NCI-H146 (cell line): ENCODE measurements at places on chromosomes 12 and 14.

- DNase-seq = no peak
Observed at GRCh38 chr12:54166567-54167499, 22.0 kb downstream of the SMUG1 start.

GRCh38 chr12:38110026-38110699, 206.4 kb upstream of the ALG10B start:
- DNase-seq = no peak

GRCh38 chr14:66143387-66144112, 342.6 kb upstream of the CCDC196 start:
- no peak for DNase-seq

DNA sequence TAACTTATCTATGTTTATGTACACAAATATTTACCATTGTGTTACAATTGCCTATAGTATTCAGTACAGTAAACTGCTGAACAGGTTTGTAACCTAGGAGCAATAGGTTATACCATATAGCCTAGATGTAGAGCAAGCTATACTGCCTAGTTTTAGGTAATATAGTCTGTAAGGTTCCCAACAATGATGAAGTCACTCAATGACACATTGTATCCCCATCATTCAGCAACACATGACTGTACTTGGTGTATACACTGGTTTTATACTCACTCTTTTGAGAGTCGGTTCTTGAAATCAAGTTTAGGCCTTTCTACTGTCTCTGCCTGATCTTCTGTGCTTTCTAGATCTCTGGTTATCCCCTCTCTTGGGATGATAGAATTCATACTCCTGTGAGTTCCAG, 5.5 kb downstream of the RNASE1 start:
- DNase-seq = no peak

GRCh38 chr12:82876075-82876474, 189.4 kb downstream of the TMTC2 start:
- DNase-seq = no peak

GRCh38 chr14:101033446-101034165, 130.1 kb upstream of the RTL1 start:
- no peak for DNase-seq

- DNase-seq = no peak
Observed at GRCh38 chr12:77153706-77154105, 88.3 kb upstream of the E2F7 start.

DNA sequence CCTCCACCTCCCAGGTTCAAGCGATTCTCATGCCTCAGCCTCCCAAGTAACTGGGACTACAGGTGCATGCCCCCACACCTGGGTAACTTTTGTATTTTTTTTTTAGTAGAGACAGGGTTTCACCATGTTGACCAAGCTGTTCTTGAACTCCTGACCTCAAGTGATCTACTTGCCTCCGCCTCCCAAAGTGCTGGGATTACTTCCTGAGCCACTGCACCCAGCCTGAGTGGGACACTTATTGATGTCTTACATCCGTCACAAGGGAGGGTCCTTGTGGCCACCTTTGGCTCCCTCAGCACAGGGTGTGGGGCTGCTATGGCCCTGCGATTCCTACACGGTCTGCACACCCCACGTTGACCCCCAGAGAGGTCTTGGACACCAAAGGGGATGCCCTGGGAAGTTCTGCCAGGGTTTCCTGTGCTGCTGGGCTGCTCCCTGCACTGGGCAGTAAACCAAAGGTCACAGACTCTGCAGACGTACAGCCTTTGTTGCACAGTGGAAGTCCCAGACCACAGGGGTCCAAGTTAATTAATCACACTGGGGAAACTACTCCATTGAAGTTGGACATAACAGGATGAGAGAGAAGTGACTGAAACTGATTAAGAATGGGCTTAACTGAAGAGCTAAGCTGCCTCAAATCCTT, 95.7 kb downstream of the SAMD4A start:
- no peak for DNase-seq

DNA sequence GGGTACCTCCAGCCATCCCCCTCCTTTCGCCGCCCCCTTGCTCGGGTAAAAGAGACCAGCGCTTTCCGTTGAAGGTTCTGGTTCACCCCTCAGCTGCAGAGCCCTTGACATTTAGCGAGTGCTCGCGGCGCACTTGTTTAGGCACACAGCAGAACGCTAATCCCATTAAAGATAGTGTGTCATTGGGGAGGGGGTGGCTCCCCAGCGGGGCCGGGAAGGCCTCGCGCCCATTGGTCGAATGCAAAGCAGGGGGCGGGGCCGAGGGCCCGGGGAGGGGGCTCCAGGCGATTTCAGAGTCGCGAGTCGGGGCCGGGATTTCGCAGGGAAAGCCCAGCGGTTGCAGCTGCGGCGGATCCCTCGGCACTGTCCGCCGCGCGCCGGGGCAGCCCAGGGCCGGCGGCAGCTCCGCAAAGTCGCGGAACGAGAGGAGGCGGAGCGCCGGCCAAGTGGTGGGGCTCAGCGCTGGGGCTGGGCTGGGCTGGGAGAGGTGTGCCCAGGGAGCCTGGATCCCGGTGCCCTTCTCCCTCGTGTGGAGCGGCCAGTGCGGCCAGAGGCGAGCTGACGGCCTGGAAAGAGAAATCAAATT, 122.9 kb downstream of the TSPAN9 start:
- peak; percentile 78 for DNase-seq

- DNase-seq = no peak
Observed at GRCh38 chr12:121930862-121931261, 12.5 kb downstream of the CFAP251 start.

GRCh38 chr12:50072198-50072907, 12.8 kb upstream of the SMARCD1 start:
- DNase-seq = no peak

DNA sequence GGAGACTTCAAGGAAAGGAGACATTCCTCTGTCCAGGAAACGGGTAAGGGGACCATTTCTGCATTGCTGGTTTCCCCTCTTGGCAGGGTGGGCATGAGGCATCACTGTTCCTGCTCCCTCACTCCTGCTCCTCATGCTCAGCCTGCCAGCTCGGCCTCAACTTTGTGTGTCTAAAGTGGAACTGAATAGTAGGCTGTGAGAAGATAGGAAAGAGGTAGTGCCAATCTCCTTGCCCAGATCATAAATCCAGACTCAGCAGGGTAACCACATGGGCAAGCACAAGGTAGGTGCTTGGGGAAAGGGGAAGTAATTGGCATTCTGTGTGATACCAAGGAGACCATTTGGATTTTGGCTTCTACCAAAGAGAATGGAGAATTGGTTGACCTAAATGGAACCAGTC, 2.6 kb downstream of the LTB4R start:
- no peak for DNase-seq

GRCh38 chr14:61492474-61492873, 171.1 kb downstream of the PRKCH start:
- no peak for DNase-seq

DNA sequence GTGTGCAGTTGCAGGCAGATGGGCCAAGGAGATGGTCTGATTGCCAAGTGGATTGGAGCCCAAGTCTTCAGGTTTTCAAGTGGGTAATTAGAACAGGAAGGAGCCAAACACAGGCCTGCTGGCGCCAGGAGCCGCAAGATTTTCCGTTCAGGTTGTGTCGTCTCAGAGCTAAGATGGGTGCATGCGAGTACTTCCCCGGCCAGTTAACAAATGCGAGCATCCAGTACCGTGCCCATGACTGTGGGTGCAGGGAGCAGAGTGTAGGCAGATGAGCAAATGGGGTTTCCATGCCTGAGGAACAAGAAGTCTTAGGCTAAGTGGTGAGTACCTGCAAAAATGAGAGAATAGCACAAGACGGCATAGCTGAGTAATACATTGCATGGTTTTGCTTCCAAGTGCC, 90.5 kb downstream of the CHST11 start:
- DNase-seq = no peak

DNA sequence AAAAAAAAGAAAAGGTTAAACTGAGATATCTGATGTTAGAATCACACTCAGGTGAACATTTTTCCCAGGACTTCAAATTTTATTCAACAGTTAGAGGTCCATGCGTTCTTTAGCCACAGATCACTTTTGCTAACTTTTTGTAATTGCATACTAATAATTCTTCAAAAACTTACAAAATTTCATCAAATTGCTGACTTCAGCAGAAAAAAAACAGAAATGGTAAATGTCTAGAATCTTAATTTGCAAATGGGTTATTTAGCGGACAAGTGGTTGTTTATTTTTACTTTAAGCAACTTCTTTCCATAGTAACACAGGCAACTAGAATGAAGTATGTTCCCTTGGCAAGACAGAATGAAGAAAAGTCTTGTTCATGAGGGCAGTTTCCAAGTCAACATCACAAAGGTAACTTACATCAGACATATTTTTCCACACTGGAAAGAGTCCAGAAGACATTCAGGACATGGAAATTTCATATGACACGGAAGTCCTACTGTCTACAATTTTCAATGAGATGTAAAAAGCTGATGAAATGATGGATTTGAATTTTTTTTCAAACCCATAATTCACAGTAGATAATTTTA, 62.5 kb upstream of the SOX5 start:
- DNase-seq = no peak

GRCh38 chr14:85536833-85537190, 6.9 kb downstream of the FLRT2 start:
- no peak for DNase-seq

GRCh38 chr12:132290203-132290540, 39.2 kb downstream of the GALNT9 start:
- no peak for DNase-seq

DNA sequence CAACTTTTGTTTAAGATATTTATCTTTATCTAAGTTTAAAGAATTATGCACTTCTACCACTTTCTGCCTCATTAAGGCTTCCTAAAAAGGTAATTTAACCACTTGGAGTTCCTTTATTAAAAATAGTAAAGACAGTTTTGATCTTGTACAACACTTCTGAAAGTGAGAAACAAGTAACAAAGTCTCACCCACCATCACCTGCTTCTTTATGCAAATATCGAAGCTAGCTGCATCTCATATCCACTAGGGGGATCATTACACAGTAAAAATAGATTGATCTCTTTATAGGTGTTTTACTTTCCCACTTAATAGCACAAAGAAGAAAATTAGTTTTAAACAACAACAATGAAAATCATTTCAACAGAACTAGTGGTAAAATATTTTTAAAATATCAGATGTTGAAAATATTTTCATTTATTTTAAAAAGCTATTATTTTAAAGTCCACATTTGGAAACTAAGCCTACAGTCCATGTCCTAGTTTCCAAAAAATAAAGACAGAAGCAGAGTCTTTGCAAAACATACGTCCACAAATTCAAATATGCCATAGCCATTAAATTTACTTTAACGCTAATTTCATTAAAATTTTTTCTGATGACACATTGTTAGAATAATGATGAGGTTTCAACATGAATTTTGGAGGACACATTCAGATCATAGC, 160.0 kb upstream of the SOX5 start:
- peak; percentile 22 for DNase-seq

DNA sequence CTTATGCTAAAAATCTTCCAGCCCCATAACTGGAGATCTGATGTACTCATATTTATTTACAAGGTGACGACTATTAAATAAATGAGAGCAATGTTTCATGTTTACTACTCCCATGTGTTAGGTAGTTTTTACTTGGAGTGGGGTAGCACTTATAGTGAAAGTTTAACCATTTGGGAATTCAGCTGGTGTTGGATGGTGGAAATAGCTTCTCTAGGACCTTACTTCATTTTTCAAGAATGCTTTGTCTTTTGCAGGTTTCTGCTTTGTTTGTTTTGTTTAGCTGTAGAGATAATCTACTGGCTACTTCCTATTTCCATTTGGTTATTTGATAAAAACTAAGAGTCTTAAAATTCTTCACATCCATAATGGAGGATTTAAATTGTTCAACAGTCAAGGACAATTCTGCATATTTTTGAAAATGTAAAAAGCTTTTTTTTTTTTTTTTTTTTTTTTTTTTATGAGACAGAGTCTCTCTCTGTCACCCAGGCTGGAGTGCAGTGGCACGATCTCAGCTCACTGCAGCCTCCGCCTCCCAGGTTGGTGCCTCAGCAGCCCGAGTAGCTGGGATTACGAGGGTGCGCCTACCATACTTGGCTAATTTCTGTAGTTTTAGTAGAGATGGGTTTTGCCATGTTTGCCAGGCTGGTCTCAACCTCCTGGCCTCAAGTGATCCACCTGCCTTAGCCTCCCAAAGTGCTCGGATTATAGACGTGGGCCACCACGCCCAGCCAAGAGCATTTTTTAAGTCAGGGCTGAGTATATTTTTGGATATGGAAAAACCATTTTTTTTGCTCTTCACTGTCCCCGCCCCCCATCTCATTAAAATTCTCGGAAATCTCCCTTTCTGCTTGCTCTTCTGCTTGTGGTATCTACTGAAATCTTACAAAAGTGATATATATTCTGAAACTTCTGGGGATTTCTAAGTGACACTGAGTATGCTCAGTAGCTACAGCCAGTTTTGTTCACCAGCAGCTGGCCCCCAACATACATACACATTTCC, 1.4 kb upstream of the ABCD2 start:
- DNase-seq = no peak

DNA sequence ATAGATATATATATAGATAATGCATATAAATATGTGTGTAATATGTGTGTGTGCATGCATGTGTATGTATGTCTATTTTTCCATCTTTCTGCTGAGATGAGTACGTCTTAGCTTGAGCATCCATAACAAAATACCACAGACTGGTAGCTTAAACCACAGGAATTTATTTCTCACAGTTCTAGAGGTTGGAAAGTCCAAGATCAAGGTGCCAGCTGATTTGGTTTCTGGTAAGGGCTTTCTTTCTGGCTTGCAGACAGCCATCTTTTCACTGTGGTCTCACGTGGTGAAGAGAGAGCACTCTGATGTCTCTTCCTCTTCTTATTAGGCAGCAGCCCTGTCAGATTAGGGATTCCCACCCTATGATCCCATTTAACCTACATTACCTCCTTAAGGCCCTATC, 47.3 kb downstream of the ACSM4 start:
- no peak for DNase-seq

- DNase-seq = no peak
Observed at GRCh38 chr12:93902736-93903562, 225.8 kb downstream of the CRADD start.
